MCF 10A (cell line): ENCODE measurements at places on chromosomes 13 and 19. TPM values are rescaled to one million over a fixed set of nuclear protein-coding genes. Genes with fewer than 3 reads are reported as not detected.

Gene GRK1
- not detected in 2 replicates for total RNA-seq

Gene ZIC2
- 7.0 and 8.2 TPM in 2 replicates for total RNA-seq

Gene NDUFS7
- total RNA-seq: 135 and 137 TPM in 2 replicates

Gene PTBP1
- 348 and 431 TPM in 2 replicates for total RNA-seq

Gene OXGR1
- not detected in 2 replicates for total RNA-seq

Gene TBXA2R
- not detected in 2 replicates for total RNA-seq

Gene COPE
- 310 and 456 TPM in 2 replicates for total RNA-seq

Gene SNRPA
- 108 and 160 TPM in 2 replicates for total RNA-seq

Gene CD209
- total RNA-seq: not detected in 2 replicates

Gene ZNF738
- 3.4 and 4.3 TPM in 2 replicates for total RNA-seq

Gene BRCA2
- total RNA-seq: 7.9 and 11.9 TPM in 2 replicates

Gene BRME1
- 0.75 and 1.8 TPM in 2 replicates for total RNA-seq

Gene DENND1C
- not detected in 2 replicates for total RNA-seq

Gene ADPRHL1
- total RNA-seq: 2.6 and 4.3 TPM in 2 replicates

Gene ARRDC5
- total RNA-seq: not detected in 2 replicates

Gene NFIC
- 83.4 and 85.5 TPM in 2 replicates for total RNA-seq

Gene F10
- total RNA-seq: not detected in 2 replicates

Gene CGB1
- total RNA-seq: not detected in 2 replicates

Gene ANGPTL4
- 12.6 and 32.8 TPM in 2 replicates for total RNA-seq

Gene SMIM24
- total RNA-seq: not detected in 2 replicates

Gene PRR12
- total RNA-seq: 19.0 and 20.2 TPM in 2 replicates

Gene ZBTB45
- 12.8 and 15.0 TPM in 2 replicates for total RNA-seq

Gene GPR12
- total RNA-seq: not detected in 2 replicates

Gene ZNF416
- total RNA-seq: 5.0 and 5.6 TPM in 2 replicates

Gene ACP7
- total RNA-seq: not detected in 2 replicates

Gene LAIR1
- not detected in 2 replicates for total RNA-seq

Gene APOE
- total RNA-seq: 3.3 and 7.0 TPM in 2 replicates

Gene EPSTI1
- total RNA-seq: not detected in 2 replicates

Gene RGL3
- total RNA-seq: not detected in 2 replicates

Gene CDX2
- total RNA-seq: not detected in 2 replicates

Gene ZNF578
- total RNA-seq: not detected in 2 replicates
